ENCODE measurements at places on chromosomes 1 and 21.

DNA sequence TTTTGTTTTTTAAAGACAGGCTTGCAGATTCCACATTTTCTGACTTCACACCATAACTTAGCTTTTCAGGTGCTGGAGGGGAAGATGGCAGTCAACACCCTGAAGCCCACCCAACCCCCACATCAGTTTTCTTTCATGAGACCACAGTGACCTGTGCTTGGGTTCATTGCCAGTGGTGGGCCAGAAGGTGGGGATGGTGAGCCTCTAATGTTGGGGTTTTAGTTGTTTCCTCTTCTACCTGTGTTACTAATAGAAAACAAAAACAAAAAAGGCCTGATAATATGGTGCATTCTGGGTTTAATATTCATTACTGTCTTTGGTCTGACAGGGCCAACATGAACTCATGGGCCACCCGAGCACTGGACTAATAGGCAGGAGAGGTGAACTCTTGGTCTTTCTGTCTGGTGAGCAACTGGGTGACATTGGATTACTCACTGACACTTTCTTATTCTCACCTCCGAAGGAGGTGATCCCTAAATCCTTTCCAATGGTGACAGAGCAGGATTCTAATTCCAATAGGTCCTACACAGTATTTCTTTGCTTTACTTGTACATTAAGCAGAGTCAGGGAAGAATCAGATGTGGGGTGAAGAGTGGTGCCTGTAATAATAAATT lies 132.8 kb downstream of the CLIC6 start:
- DNase-seq: no peak

- DNase-seq: peak; percentile 5
Measured at GRCh38 chr1:186155594-186155993, 219.5 kb downstream of the TPR start.

GRCh38 chr1:13535227-13535626 lies 21.4 kb upstream of the LRRC38 start:
- DNase-seq: no peak

DNA sequence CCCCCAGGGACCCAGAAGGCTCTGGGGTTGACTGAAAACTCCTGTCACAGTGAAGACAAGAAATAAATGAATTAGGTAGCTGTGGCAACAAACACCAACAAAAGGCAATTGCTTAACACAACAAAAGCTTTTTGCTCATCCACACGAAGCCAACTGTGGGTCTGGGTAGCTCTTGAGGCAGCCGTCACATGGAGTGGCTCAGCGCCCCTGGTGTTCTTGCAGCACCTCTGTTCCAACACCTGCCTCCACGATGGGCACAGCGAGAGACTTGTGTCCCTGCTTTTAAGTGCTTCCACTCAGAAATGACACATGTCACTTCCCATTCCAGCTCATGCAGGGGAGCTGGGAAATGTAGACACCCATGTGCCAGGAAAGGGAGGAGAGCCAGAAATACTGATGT lies 364.5 kb upstream of the DUSP10 start:
- DNase-seq: no peak

DNA sequence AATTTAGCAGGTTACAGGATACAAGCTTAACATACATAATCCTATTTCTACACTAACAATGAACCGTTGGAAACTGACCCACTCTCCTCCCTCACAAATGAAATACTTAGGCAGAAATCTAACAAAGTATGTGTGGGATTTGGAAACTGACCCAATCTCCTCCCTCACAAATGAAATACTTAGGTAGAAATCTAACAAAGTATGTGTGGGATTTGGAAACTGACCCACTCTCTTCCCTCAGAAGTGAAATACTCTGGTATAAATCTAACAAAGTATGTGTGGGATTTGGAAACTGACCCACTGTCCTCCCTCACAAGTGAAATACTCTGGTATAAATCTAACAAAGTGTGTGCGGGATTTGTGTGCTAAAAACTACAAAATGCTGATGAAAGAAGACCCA lies 60.3 kb downstream of the TRAF5 start:
- no peak for DNase-seq

GRCh38 chr1:55194851-55195250 lies 20.3 kb downstream of the USP24 start:
- peak; percentile 50 for DNase-seq

DNA sequence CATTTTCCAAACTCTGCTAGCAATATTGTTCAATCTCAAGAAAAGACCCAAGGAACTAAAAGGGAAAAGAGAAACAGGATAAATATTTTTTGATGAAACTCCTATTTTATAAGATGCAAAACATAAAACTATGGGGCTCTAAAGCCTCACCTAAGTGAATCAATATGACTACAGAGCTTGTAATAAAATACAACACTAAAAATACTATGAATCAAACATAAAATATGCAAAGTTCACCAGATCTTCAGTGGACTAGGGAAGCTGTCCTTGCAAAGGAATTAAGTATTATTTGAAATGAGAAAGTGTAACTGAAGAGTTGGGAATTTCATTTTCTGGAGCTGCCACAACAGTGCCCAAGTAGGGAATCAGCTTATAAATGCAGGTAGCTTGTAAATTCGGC lies 124.5 kb downstream of the CRB1 start:
- DNase-seq: no peak

DNA sequence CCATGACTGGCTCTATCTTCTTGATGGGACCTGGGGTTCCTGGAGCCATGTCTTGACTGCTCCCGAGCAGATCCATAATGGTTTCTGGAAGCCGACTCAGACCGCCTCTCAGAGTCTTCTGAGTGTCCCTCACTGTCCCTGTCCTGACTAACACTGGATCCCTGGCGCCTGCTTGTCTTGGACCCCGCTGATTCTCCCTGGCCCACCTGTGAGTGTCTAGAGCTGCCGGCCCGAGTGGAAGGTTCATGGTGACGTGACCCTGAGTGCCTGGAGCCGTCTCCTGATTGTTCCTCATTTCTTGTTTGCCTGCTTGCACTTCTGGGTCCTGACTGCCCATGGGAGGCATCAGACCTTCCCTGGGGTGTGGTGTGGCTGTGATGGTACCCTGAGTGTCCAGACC lies 15.1 kb downstream of the FLG start:
- no peak for DNase-seq

GRCh38 chr1:156625436-156626078 lies 6.3 kb downstream of the HAPLN2 start:
- DNase-seq: peak; percentile 51

DNA sequence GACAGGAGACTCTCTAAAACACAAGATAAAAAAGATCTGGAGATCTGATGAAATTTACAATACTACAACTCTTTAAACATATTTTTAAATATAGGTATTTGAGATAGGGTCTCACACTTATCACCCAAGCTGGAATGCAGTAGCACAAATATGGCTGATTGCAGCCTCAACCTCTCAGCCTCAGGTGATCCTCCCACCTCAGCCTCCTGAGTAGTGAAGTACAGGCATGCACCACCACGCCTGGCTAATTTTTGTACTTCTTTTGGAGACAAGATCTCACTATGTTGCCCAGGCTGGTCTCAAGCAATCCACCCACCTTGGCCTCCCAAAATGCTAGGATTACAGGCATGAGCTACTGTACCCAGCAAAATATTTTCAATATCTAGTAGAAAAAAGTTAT lies 170.0 kb upstream of the NR5A2 start:
- DNase-seq: no peak

GRCh38 chr1:157932069-157932468 lies 61.4 kb upstream of the KIRREL1 start:
- DNase-seq: peak; percentile 59

DNA sequence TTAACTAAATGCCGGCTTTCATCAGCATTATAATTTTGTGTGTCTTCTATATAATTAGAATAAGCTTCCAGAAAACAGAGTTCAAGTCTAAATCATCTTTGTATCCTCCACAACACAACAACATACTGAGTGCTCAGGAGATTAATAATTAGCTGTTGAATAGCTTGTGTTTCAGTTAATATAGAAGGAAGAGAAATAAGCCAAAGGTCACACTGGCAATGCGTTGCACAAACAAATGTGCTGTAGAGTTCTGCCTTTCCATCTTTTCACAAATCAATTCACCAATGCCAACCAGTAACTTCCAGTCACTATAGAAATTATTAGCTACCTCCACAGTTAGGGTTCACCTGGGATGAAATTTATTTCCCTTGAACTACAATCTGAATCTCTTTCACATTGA lies 132.0 kb downstream of the LMX1A start:
- no peak for DNase-seq

DNA sequence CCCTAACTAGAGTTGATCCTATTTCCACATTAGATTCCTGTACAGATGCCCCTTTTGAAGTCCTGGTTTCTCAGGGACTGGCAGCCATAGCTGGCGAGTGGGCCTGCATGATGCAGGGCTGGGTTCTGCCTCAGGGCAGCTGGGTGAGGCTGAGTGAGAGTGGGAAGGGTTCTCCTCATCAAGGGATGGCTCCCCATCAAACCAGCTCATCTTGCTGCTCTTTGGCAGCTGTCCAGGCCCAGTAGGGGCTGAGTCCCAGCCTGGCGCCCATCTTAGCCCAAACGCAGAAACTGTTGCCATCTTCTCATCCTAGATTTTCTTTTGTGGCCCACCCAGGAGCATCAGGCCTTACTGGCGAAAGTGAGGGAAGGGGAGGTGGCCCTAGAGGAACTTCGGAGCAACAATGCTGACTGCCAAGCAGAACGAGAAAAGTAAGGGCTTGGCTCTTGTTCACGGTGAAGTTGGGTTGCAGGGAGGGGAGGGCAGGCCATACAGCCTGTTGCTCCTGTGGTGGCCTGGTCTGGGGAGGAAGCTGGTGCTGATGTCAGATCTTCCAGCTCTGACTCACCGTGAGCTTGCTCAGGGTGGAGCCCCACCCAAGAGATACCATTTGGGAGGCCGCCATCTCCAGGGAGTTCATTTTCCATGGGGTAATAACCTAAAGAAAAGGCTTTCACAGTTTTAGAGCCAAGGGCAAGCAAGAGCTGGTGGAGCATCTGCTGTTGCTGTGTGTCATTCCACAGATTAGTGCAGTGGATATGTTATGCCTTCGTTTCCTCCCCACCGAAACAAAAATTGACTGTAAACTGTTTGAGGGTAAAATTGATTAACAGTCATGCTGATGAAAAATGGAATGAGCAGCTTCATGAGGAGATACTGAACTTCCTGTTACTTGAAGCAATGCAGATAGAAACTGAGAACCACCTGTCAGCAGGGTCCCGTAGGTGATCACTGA lies 34.7 kb downstream of the TUFT1 start:
- DNase-seq: peak; percentile 69

DNA sequence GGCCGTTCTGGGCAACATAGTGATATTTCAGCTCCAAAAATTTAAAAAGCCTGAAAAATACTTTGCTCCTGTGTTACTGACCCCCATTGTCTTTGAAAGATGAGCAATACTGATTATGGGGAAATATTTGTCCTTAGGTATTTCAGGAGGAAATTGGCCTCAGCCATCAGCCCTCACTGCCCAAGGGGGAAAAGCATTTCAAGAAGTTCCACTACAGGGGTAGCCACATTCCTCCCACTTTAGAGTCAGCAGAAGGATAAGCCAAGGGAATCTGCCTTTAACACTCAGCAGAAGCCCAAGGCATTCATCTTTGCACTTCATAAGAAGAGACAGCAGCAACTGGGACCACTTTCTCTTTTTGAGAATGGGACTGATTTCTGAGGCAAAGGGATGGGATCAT lies 40.5 kb upstream of the ZNF326 start:
- no peak for DNase-seq

DNA sequence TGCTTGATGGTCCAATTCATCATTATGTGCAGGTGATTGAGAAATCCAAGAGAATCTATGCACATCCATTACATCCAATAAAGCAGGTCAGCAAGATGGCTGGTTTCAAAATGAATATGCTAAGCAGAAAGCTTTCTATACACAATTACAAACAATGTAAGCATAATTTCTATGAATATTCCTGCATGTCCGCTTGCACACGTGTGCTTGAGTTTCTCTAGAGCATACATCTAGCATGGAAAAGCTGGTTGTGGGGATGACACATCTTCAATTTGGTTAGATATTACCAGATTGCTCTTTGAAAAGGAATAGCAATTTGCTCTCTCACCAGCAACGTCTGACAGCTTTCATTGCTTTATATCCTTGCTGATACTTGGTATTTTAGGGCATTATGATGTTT lies 160.4 kb upstream of the HMGB4 start:
- no peak for DNase-seq

GRCh38 chr1:192538407-192539296 lies 36.9 kb upstream of the RGS1 start:
- DNase-seq: no peak

- peak; percentile 42 for DNase-seq
Measured at GRCh38 chr1:60922304-60922703, 160.1 kb upstream of the NFIA start.

- DNase-seq: no peak
Measured at GRCh38 chr1:1090424-1091343, 16.6 kb upstream of the RNF223 start.

GRCh38 chr1:5917281-5917590 lies 75.0 kb downstream of the NPHP4 start:
- no peak for DNase-seq

- no peak for DNase-seq
Measured at GRCh38 chr1:172069534-172069933, 228.2 kb downstream of the DNM3 start.

GRCh38 chr1:155809088-155809487 lies 47.9 kb downstream of the GON4L start:
- DNase-seq: no peak

DNA sequence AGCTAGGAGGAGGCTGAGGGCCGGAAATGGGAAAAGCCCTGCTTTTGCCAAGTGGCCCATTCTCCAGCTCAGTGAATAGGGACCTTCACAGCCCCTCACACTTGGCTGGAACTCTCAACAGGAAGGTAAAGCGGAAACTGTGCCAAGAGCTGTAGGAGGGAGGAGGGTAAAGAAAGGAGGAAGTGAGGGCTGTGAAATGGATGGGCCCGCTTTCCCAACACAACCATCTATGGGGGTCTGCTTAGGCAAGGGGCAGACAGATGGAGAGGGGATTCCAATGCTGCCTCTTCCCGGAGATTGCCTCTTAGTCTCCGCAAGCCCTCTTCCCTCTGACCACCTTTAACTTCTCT lies 5.2 kb downstream of the INKA2 start:
- peak; percentile 81 for DNase-seq

GRCh38 chr1:63703701-63704107 lies 70.1 kb upstream of the ROR1 start:
- no peak for DNase-seq

DNA sequence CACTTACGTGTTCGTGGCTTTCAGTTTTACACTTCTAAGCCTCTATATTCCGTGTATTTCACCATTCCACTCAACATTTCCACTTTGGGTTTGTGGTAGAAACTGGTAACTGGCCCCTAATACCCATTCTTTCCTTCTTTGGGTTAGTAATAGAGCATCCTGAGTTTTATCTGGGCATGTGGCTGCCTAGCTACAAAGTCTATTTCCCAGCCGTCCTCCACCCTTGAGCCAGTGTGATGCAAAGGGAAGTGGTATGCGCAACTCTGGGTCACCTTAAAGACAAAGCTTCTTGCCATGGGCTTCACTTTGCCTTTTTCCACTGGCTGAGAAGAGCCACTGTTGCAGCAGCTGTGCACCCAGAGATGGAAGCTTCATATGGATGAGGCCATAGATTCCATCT lies 73.9 kb downstream of the LAMC2 start:
- no peak for DNase-seq

GRCh38 chr1:198416296-198416695 lies 124.2 kb downstream of the ATP6V1G3 start:
- no peak for DNase-seq

Measured in inflammatory macrophage treated with lipopolysaccharide for 4 hours (primary cell).